ENCODE measurements at places on chromosomes 16 and 17. TPM values are rescaled to one million over a fixed set of nuclear protein-coding genes. Genes with fewer than 3 reads are reported as not detected.

DNA sequence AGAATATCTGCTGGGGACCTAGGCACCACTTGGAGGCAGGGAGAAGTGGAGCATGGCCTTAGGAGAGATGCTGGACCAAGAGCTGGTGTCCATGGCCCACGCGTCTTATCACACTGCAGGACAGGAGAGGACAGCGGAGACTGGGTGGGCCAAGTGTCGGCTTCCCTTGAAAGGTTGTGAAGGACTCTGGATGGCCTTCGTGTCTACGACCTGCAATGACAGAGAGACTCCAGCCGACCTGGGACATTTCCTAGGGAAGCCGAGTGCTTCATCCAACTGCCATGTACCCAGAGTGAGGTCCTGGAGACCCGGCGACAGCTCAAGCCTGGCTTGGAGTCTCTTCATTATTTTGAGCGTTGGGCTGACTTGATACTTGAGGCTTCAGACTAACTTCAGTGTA, 20.5 kb downstream of the C1QTNF1 start:
- no peak for DNase-seq

The SLC6A2 gene
- total RNA-seq: not detected

GRCh38 chr17:5846001-5846400, 224.2 kb upstream of the WSCD1 start:
- DNase-seq: no peak

GRCh38 chr16:25124503-25124902, 13.0 kb downstream of the LCMT1 start:
- DNase-seq: no peak

DNA sequence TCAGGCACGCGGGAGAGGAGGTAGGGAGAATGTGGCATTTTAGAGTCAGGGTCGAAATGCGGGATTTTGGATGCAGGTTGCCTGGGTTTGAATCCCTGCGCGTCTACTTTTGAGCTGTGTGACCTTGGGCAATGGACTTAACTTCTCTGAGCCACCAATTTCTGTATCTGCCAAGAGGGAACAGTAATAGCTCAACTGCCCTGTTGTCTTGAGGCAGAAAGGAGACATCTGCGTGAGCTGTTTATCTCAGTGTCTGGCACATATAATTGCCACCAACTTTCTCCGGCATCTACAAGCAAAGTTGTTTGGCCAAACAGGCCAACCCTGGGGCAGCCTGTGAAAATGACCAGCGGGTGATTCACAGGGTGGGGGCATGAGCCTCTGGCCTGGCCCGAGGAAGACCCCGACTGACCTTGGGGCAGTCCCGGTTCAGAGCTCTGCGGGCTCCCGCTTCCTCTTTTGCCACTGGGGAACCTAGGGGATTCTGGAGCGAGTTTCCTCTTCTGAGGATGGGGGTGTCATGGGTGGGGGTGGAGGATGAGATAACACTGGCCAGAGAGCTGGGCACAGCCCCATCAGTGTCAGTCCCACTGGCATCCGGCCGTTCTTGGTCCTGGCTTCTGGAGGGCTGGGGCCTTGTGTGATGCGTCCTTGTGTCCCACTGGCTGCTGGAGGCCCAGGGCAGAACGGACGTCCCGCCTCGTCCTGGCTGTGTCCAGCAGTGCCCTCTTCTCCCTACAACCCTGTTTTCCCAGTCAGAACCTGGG, 1.3 kb downstream of the SNN start:
- DNase-seq: no peak

The KRTAP9-4 gene
- not detected for total RNA-seq
